Peyer's patch (tissue), 4 donors: ENCODE measurements at places on chromosomes 5 and 9. TPM values are rescaled to one million over a fixed set of nuclear protein-coding genes. Genes with fewer than 3 reads are reported as not detected.
A peak's percentile ranks its signal among the peaks of the same experiment; 100 is the strongest.

Gene TMEFF1
- total RNA-seq: not detected

Gene CDC14B
- total RNA-seq: 36.6 TPM

Gene LECT2
- not detected for total RNA-seq

Gene PHYHD1
- 4.4 TPM for total RNA-seq

Gene BAAT
- total RNA-seq: 1.2 TPM

Gene F2R
- total RNA-seq: 10.1 TPM

Gene SAXO1
- not detected for total RNA-seq

Gene SH3RF2
- 75.8 TPM for total RNA-seq

Gene NRARP
- total RNA-seq: 56.1 TPM

Gene SLC46A2
- not detected for total RNA-seq

Gene ALDH1A1
- total RNA-seq: 561 TPM

DNA sequence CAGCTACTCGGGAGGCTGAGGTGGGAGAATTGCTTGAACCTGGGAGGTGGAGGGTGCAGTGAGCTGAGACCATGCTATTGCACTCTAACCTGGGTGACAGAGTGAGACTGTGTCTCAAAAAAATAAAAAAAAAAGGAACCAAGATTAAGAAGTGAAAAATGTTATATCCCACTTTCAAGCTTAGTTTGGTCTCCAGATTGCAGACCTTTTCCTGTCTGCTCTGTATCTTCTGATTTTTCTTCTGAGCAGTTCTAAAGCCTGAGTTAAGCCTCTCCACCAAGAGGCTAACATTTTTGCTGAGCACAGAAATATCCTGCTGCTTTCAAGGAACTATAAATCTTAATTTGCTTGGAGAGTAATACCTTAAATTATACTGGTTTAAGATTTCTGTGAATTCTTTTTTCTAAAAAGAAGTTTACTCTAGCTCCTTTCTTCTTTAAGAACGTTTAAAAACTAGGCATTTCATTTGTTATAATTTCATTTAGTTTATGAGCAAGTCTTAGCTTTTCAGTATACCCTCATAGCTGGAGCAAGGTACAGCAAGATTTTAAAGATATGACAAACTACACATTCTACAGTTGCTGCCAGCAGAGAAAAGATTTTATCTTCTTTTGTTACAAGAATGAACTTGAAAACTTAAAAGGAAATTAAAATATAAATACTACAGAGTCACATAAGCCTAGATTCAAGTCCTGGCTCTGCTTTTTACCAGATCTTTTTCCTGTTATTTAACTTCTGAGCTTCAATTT, 55.0 kb downstream of the GARNL3 start:
- DNase-seq: no peak
- H3K27ac ChIP-seq: no peak overlapping the region
- H3K27me3 ChIP-seq: no peaks in the 10 kb centered on the region
- H3K4me1 ChIP-seq: no peaks in the 10 kb centered on the region

GRCh38 chr5:93653716-93654115, 70.7 kb downstream of the NR2F1 start:
- DNase-seq: no peak

DNA sequence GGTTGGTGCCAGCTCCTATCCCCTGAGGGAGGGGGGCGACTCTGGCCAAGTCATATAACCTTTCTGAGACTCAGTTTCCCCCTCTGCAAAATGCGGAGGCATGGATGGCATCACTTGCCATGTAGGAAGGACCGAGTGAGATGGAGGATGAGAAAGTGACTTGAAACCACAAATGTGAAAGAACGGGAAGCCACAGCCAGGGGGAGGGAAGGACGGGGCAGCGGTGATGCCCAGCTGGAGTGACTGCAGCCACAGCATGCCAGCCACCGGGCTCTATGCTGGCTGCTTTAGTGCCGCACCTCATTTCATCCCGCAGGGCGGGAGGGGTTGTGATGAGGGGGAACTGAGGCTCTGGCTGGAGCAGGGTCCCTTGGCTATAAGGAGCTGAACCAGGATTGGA, 74.5 kb downstream of the HMCN2 start:
- no peaks in the 10 kb centered on the region for H3K27me3 ChIP-seq
- no peak for DNase-seq
- no peak overlapping the region for H3K4me3 ChIP-seq
- no peaks in the 10 kb centered on the region for H3K36me3 ChIP-seq

DNA sequence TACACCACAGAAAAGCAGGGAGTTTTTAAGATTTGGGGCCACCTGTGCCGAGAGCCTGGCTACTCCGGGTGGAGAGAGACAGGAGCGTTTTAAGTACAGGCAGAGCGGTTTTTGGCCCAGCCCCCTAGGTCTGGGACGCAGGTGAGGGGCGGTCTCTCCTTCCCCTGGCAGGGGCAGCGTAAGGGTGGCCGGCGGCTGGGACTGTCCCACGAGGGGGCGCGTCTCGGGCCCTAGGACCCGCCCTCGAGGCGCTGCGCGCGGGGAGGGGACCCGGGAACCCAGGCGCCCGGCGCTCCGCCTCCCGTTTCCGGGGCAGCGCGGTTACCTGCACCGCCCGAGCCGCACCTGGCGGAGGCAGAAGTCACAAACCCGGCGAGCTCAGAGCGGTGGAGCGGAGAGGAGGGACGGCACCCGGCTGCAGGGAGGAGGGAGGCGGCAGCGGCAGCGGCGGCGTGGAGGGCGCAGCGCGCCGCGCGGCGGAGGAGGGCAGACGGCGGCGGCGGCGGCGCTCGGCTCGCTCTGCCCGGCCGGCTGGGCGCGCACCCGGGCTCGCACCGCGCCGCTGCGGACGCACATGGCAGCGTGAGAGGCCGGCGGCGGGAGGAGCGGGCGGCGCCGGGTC, at the start of gene WWC1:
Gene WWC1, plus strand, starts transcription at position 304 of the 622 bp plus-strand sequence. CDS start 508 bp downstream, outside the sequence.
- peak within 1 kb of the TSS; percentile 69 for H3K27ac ChIP-seq
- H3K27me3 ChIP-seq: no peaks in the 10 kb centered on the region
- H3K4me1 ChIP-seq: no peaks in the 10 kb centered on the region
- H3K4me3 ChIP-seq: peak within 1 kb of the TSS; percentile 74

- H3K27me3 ChIP-seq: no peaks in the 10 kb centered on the region
- peak overlapping the region; percentile 90 for H3K4me3 ChIP-seq
- peak; percentile 79 for DNase-seq
- peaks cover 24% of the 10 kb centered on the region for H3K4me1 ChIP-seq
- peak overlapping the region; percentile 81 for H3K27ac ChIP-seq
- H3K36me3 ChIP-seq: no peaks in the 10 kb centered on the region
Observed at GRCh38 chr9:89496645-89497256, 1.2 kb downstream of the SEMA4D start.

GRCh38 chr5:139954462-139954861, 88.6 kb downstream of the NRG2 start:
- no peaks in the 10 kb centered on the region for H3K36me3 ChIP-seq
- H3K4me1 ChIP-seq: no peaks in the 10 kb centered on the region
- H3K27ac ChIP-seq: no peak overlapping the region
- DNase-seq: no peak
- no peaks in the 10 kb centered on the region for H3K27me3 ChIP-seq
- H3K4me3 ChIP-seq: no peak overlapping the region

- no peak for DNase-seq
- no peak overlapping the region for H3K27ac ChIP-seq
- H3K36me3 ChIP-seq: no peaks in the 10 kb centered on the region
- H3K4me1 ChIP-seq: no peaks in the 10 kb centered on the region
Observed at GRCh38 chr5:122429545-122430318, 117.7 kb downstream of the SNCAIP start.

DNA sequence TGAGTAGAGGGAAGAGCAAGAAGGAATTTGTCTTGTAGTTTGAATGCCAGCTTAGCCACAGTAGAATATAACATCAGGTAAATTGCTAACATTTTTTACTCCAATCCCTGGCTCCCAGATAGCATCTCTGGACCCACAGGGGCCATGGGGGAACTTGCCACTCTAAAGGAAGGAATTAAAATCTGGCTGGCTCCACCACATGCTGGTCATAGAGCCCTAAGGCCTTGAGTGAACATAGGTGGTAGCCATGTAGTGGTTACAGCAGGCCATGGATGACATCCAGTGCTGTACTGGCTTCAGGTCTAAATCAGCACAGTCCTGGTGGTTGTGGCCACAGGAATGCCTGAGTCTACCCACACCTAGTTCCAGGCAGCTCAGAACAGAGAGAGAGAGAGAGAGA, 109.9 kb upstream of the RGMB start:
- no peaks in the 10 kb centered on the region for H3K4me1 ChIP-seq
- no peaks in the 10 kb centered on the region for H3K36me3 ChIP-seq
- H3K27me3 ChIP-seq: no peaks in the 10 kb centered on the region
- H3K4me3 ChIP-seq: no peak overlapping the region
- H3K27ac ChIP-seq: no peak overlapping the region
- no peak for DNase-seq

DNA sequence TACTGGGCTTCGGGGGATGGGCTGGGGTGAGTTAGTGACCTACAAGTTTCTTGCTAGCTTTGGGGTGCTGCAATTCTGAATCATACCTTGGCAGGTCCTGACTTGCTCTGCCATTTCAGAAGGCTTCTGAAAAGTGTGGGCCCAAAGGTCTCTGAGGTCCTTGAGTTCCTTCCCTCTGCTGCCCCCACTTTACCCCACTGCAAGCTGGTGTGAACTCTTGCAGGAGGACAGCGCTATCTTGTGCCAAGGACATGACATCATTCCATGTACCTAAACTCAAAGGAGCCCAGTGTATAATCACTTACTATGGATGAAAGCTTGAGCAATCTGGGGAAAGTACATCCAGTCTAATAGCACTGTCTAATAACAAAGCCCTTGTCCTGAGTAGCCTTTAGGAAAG, 157.4 kb downstream of the RMI1 start:
- H3K4me3 ChIP-seq: no peak overlapping the region
- DNase-seq: peak; percentile 57
- H3K36me3 ChIP-seq: no peaks in the 10 kb centered on the region
- no peak overlapping the region for H3K27ac ChIP-seq
- no peaks in the 10 kb centered on the region for H3K27me3 ChIP-seq
- H3K4me1 ChIP-seq: no peaks in the 10 kb centered on the region

- H3K27ac ChIP-seq: peak overlapping the region; percentile 70
- no peaks in the 10 kb centered on the region for H3K27me3 ChIP-seq
- DNase-seq: peak; percentile 61
- no peak overlapping the region for H3K4me3 ChIP-seq
Observed at GRCh38 chr9:68643901-68644809, 60.9 kb upstream of the PIP5K1B start.

DNA sequence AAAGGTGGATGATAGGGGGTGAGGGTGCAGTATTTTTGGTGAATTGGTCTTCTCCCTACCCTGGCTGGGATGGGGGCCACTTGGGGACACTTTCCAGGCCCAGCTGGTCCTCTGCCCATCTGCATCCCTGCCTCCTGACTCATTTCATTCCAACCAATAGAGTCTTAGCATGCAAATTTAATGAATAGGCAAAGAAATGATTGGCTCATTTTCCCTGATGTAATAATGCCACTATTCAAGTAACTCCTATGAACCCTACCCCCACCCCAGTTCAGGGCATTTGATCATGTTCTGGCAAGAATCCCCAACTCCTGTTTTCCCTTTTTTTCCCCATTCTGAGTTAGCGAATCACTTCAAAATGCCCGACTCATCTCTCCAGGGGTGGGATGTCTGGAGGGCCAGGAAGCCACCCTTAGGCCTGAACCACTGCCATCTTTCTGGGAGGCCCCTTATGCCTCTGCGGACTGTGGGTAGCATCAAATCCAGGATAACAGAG, 56.7 kb downstream of the PCDH1 start:
- no peak overlapping the region for H3K27ac ChIP-seq
- no peaks in the 10 kb centered on the region for H3K4me1 ChIP-seq
- no peaks in the 10 kb centered on the region for H3K36me3 ChIP-seq

GRCh38 chr5:39415201-39415600, 9.6 kb downstream of the DAB2 start:
- no peaks in the 10 kb centered on the region for H3K36me3 ChIP-seq
- no peak overlapping the region for H3K27ac ChIP-seq
- no peak for DNase-seq
- no peaks in the 10 kb centered on the region for H3K27me3 ChIP-seq
- peaks cover 14% of the 10 kb centered on the region for H3K4me1 ChIP-seq

- no peak overlapping the region for H3K4me3 ChIP-seq
- H3K27ac ChIP-seq: no peak overlapping the region
- H3K4me1 ChIP-seq: no peaks in the 10 kb centered on the region
Observed at GRCh38 chr5:43569236-43569746, 12.4 kb upstream of the PAIP1 start.

DNA sequence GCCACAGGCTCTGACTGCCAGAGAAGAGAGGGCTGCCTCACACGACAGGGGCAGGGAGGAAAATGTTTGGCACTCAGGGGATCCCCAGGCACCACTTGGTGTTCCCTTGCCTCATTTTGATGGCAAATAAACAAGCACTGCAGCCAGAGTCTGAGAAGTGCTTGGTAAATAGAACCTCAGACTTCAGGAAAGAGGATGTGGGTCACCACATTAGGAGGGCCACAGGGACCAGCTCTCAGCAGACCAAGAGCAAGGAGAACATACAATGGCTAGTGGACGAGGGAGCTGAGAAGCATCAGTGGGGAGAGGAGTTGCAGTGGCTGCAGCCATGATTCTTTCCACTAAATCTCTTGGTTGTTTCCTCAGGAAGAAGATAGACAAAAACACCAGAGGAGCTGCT, 413.9 kb downstream of the GADD45G start:
- no peak overlapping the region for H3K27ac ChIP-seq
- peaks cover 3% of the 10 kb centered on the region for H3K4me1 ChIP-seq
- H3K4me3 ChIP-seq: no peak overlapping the region
- H3K27me3 ChIP-seq: no peaks in the 10 kb centered on the region

DNA sequence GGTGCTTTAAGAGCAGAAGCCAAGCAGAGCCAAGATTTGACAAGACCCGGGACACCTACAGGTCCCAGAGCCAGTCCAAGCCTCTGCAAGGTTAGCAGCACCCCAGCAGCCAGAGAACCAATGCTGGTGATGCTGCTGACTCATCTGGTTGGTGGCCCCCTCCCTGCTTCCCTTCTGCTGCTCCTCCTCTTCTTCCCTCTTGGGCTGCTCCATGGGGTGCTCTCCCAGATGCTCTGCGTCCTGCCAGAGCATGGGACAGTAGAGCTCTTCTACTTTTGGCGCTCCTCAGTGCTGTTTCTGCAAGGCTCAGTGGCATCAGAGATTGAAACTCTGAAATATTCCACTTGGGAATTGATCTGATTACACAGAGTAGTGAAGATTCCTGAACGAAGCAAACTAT, 76.1 kb upstream of the SAP30L start:
- DNase-seq: no peak
- H3K4me1 ChIP-seq: no peaks in the 10 kb centered on the region
- no peak overlapping the region for H3K4me3 ChIP-seq
- H3K36me3 ChIP-seq: no peaks in the 10 kb centered on the region
- no peak overlapping the region for H3K27ac ChIP-seq
- H3K27me3 ChIP-seq: no peaks in the 10 kb centered on the region

GRCh38 chr5:33491941-33492340, 51.2 kb downstream of the TARS1 start:
- H3K27me3 ChIP-seq: no peaks in the 10 kb centered on the region
- H3K4me1 ChIP-seq: no peaks in the 10 kb centered on the region
- DNase-seq: no peak
- no peak overlapping the region for H3K27ac ChIP-seq
- no peak overlapping the region for H3K4me3 ChIP-seq
- H3K36me3 ChIP-seq: no peaks in the 10 kb centered on the region
